ENCODE measurements at places on chromosomes 7 and 10.

GRCh38 chr10:54665095-54665494 is 135.9 kb downstream of the PCDH15 start:
- DNase-seq: no peak

- DNase-seq: no peak
Measured at GRCh38 chr7:155893176-155893575, 80.9 kb upstream of the SHH start.

GRCh38 chr10:121450247-121450646 is 148.0 kb downstream of the FGFR2 start:
- no peak for DNase-seq

DNA sequence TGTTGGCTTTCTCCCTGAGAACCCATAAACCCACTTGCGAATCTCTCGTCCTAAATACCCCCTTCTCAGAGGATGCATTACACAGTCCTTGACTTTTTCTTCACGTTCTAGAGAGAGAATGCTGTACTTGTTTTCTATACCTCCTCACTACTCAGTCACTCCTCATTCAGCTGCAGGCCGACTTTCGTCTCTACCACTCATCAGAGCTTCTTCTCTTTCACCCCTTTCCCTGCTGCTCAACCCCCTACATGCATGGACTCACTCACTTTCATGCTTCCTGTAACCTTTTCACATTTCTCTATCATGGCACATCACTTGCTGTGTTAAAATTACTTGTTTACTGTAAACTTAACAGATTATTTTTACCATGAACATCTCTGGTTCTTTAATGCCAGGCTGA is 19.8 kb downstream of the MDFIC start:
- DNase-seq: no peak

All from nephron progenitor cell (in vitro differentiated cells).